ENCODE measurements at places on chromosomes 5 and 9.

GRCh38 chr5:59268756-59269415 lies 624.6 kb downstream of the PDE4D start:
- no peak for DNase-seq

DNA sequence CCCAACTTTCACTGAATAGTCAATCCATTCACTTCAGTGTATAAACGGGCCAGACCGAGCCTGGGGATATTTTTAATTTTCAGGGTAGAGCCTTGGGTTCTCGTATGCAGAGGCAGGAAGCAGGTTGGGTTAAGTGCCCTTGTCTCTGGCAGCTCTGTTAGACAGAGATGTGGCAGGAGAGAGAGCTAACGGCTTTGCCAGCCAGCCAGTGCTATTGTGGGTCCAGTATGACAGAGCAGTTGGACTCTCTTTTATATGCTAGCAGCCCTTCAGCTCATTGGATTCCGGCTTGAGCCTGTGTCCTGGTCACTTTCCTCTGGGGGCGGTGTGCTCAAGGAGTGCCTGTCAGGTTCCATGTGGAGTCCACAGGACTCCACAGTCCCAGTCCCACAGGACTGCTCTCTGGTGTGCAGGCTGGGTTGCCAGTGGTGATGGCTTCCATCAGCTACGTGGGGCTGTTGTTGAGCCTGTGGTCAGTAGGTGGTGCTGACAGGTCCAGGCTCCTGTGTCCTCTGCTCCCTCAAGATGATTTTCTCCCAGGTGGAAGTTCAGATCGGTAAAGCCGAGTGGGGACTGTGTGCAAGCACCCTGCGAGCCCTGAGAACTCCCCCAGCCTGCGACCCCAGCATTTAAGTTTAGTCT lies 14.3 kb downstream of the CLTA start:
- DNase-seq: no peak

DNA sequence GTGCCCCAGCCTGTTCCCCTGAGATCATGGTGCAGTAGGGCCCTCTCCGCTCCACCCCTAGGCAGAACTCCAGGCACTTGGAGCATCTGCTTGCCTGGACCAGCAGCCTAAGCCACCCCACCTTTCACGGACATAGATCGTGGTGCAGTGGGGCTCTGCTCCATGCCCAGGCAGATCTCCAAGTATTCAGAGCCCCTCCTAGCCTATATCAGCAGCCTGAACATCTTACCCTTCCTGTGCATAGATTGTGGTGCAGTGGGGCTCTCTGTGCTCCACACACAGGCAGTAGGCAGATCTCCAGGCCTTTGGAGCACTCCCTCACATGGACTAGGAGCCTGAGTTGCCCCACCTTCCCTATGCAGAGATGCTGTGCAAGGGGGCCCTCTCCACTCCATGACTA lies 103.0 kb downstream of the GLIS3 start:
- DNase-seq: no peak

DNA sequence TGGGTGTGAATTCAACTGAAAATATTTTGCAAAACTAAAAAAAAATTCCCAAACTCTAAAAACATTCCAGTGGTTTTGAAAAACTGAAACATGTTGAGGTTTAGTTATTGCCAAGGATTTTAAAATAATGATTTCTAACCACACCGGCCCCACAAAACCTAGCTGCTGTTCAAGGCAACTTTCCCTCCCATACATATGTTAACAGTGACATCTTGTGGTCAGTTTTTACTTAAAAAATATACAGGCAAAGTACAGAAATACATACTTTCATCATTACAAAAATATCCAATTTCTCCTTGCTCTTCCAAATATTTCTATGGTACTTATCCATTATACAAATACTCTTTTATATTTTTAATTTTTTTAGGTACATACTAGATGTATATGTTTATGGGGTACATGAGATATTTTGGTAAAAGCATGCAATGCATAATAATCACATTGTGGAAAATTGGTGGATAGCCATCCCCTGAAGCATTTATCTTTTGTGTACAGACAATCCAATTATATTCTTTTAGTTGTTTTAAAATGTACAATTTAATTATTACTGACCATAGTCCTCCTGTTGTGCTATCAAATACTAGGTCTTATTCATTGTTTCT lies 34.4 kb upstream of the MRPS30 start:
- no peak for DNase-seq

GRCh38 chr5:44943647-44944046 lies 134.9 kb downstream of the MRPS30 start:
- no peak for DNase-seq

DNA sequence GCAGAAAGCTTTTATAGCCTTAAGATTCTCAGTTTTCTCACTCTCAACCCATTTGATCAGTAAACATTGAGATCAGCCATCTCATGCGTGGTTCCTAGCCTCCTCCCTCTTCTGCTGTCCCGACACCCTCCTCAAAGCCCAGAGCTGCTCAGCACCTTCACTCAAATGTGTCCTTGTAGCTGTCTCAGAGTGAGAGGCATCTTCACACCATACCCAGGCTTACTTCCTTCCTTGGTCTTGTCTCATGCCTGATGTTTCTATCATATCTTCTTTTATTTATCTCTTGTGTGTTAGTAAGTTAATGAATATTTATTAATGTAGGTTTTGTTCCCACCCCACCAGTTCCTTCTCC lies 72.4 kb upstream of the SNX2 start:
- no peak for DNase-seq

GRCh38 chr5:35046774-35047173 lies 975 bp downstream of the AGXT2 start:
- DNase-seq: no peak

DNA sequence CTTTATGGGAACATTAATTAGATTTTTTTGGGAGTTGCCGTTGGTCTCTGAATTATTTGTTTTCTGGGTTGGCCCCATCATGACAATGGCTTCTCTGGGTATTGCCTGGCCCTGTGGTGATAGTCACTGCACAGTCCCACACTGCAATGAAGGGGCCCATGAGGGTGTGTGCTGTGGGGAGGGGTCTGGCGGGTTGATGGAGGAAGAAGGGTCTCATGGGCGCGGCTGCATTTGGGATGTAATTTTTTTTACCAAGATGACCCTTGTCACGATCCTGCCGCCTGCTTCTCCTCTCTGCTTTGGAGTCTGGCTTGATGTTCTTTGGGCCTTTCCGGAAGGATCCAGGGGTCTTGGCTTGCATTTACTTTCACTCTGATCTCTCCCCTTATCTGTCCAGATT lies 44.1 kb downstream of the WNK2 start:
- DNase-seq: no peak

DNA sequence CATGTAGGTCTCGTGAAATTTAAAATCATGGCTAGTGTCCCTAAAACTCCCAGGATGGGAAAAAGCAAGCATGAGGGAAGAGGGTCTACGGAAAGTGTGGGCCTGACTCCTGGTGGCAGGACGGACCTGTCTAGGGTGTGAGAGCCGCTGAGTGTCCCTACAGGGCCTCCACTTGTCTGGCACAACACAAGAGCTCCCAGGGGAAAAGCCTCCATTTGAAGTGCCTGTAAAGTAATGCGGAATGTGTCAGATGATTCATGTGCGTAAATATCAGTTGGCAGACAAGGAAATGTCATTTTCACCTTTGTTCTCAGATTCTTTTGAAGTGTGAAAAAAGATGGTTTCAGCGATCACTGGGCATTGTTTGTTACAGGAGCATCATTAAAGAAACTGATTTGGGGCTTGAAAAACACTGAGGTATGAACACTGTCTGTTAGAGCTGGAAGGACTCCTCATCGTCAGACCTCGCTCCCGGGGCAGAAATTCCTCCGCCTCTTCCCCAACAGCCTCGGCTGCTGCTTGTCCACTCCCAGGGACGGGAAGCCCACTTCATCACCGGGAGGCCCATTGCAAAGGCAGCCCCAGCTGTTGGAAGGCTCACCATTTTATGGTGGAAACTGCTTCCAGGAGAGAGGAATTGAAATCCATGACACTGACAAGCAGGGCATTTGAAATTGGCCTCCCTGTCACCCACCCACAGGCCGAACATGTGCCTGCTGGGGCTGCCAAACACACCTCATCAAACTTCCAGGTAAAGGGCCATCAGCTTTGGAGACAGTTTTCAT lies 240.8 kb downstream of the FSTL4 start:
- DNase-seq: no peak

DNA sequence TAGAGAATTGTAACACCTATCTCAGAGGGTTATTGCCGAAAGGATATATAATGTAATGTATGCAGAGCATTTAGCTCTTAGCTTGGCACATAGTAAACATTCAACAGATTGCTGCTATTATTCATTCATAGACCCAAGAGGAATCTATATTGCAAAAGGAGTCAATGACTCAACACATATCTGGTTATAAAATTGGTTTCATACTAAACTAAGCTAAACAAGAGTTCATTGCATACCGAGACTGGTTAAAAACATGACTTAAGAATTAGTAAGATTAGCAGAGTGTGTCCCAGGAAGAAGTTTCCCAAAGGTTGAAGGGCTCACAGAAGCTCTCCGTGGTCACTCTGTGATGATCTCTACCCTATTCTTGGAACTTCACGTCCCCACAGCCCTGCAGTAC lies 339.6 kb upstream of the CCNH start:
- no peak for DNase-seq

GRCh38 chr9:125407432-125407973 lies 145.9 kb downstream of the GAPVD1 start:
- no peak for DNase-seq

DNA sequence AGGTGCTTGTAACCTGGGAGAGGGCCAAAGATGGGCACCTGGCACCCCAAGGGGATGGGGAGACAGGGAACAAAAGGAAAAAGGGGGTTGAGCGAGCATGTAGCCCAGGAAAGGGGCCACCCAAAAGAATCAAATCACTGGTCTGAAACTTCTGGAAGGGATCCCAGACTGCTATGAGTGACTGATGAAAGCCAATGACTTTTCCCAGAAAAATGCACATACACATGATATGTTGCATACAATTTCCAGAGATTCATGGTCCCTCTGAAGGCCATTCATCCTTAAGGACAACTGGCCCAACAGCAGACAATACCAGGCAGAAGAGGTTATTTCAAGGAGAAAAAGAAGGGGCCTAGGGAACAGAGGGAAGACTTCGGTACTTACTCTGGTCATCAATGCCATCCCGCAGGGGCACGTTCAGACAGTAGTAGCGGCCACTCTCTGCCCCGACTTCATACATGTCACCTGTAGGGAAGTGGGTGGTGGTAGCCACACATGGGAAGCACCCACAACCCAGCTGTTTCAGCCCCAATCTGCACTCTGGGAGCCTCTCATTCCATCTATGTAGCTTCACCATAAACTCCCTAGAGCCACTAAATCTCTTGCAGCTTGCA lies 8.4 kb downstream of the HDAC3 start:
- no peak for DNase-seq

DNA sequence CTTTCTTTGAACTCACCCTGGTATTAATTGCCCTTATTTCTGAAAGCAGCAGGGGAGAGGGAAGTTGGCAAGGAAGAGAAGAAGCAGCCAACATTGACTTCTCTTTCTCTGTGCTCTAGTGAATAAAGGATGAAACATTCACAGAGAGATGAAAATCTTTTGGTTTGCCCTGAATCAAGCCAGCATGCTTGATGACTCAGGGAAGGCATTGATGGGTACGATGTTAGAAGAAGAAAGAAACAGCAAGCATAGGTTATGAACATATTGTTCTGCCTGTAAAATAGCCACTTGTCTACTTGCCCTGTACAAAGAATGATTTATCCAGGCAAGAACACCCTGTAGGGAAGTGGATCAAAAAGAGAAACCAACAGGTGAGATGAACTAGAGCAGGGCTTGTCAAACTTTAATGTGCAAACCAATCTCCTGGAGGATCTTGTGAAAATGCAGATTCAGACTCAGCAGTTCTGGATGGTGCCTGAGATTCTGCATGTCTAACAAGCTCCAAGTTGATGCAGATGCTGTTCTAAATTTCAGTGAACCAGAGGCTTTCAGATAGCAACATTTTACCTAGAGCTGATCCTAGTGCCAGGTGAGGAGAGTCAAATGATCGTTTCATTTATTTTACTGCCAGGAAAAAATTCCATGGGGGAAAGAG lies 586.6 kb upstream of the TLE4 start:
- DNase-seq: peak; percentile 18

- DNase-seq: no peak
These were observed 13.7 kb downstream of the TEX53 start for GRCh38 chr9:114643896-114644295.

DNA sequence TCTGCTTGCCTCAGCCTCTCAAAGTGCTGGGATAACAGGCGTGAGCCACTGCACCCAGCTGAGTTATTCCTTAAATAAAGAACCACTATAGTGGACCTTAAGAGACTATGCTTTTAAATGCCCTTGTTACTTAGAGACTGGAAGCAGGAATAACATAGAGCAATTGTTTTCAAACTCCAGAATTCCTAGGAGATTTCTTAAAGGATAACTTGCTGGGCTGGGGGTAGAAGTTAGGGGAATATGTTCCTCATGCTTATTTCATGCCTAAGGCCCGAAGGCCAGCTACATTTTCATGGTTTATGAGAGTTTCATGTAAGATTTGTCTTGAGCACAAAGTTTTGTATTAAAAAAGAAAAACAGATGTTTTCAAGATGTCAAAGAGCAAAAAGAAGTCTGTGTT lies 48.2 kb downstream of the CSNK1A1 start:
- DNase-seq: no peak

DNA sequence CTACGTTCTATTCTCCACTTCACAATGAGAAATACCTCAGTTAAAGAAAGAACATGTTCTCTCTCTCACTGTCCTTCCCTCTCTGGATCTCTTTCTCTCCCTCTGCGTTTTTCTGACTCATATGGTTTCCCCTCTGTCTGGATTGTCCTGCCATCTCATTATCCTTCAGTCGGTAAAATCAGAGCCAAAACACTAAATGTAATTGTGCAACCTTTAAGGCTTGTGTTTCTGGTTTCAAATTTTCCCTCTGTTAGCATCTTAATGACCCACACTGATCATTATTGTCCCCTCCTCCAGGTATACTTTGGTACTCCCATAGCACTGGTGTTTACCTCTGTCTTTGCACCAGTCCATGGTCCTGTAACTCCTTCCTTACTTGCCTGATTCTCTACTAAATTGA lies 509.4 kb upstream of the C9orf72 start:
- DNase-seq: no peak

DNA sequence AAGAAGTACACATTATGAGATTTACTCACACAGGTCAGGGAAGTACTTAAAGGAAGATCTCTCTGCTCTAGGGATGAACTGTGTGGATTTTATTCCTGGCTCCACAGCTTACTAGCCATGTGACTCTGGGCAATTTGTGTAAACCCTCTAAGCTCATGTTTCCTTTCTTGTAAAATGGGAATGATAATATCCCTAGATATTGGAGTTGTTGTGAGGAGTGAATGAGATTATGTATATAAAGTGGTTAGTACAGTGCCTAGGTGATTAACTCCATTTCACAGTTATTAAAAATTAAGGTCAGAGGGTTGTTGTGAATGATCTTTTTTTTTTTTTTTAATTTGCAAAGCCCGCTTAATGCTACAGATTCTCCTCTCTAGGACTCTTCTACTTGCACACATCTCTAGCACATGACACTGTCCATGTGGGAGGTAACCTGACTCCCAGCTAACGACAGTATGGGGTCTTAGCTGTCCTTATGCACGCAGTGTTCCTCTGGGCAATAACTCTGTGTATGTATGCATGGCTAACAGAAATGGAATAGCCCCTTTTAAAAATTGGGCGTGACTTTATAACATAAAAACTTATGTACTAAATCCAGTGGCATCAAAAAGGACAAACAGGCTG lies 23.9 kb upstream of the MYOT start:
- DNase-seq: no peak
